ENCODE measurements at places on chromosomes 1 and 21. TPM values are rescaled to one million over a fixed set of nuclear protein-coding genes. Genes with fewer than 3 reads are reported as not detected.

The SELENBP1 gene
- total RNA-seq: not detected

The NCSTN gene
- total RNA-seq: 80.5 TPM

The OR2L5 gene
- total RNA-seq: not detected

The KRTAP13-3 gene
- total RNA-seq: not detected

The ZNF669 gene
- total RNA-seq: 15.7 TPM

The FCRL1 gene
- total RNA-seq: 2.9 TPM

The CLCA1 gene
- not detected for total RNA-seq

The EFNA3 gene
- total RNA-seq: 0.52 TPM

The CD1E gene
- not detected for total RNA-seq

The WNT4 gene
- total RNA-seq: not detected

The LINGO4 gene
- 0.22 TPM for total RNA-seq

The HUNK gene
- total RNA-seq: not detected

The VTCN1 gene
- total RNA-seq: not detected

The AMY2B gene
- 38.2 TPM for total RNA-seq

The GPR52 gene
- 11.3 TPM for total RNA-seq

The SPRR3 gene
- not detected for total RNA-seq

The PLXNA2 gene
- total RNA-seq: 0.62 TPM

The SPOCD1 gene
- 1.1 TPM for total RNA-seq

The ETNK2 gene
- 3.0 TPM for total RNA-seq

The ST7L gene
- 36.8 TPM for total RNA-seq

The GPR153 gene
- 0.15 TPM for total RNA-seq

The DDAH1 gene
- 0.15 TPM for total RNA-seq

The OR6N1 gene
- not detected for total RNA-seq

The SIM2 gene
- not detected for total RNA-seq

The STUM gene
- total RNA-seq: not detected

The FAM131C gene
- total RNA-seq: not detected

The DTL gene
- 4.7 TPM for total RNA-seq

Data from CD4-positive, CD25-positive, alpha-beta regulatory T cell (primary cell).